ENCODE measurements at places on chromosomes 11 and 22.

DNA sequence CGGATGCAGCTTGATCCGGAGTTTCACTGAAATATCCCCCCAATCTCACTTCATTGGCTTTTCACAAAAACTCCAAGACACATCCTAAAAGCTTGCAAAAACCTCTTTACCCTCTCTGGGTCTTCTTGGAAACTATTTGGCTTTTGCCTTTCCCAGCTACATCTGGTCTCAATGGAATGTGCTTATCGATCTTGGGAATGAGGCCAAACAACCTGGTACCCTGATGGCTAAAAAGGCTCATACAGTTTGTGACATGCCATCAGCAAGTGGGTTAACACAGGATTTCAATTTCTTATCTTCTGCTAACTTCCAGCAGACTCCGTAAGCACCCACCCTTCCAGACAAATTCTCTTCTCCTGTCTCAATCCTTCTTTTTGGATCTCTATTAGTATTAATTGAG is 45.9 kb upstream of the TEAD1 start:
- DNase-seq, result no peak

GRCh38 chr11:65650547-65651338 is 12.0 kb downstream of the RELA start:
- peak; percentile 21 for DNase-seq

GRCh38 chr22:29062286-29062821 is 723 bp upstream of the C22orf31 start:
- peak; percentile 87 for DNase-seq

DNA sequence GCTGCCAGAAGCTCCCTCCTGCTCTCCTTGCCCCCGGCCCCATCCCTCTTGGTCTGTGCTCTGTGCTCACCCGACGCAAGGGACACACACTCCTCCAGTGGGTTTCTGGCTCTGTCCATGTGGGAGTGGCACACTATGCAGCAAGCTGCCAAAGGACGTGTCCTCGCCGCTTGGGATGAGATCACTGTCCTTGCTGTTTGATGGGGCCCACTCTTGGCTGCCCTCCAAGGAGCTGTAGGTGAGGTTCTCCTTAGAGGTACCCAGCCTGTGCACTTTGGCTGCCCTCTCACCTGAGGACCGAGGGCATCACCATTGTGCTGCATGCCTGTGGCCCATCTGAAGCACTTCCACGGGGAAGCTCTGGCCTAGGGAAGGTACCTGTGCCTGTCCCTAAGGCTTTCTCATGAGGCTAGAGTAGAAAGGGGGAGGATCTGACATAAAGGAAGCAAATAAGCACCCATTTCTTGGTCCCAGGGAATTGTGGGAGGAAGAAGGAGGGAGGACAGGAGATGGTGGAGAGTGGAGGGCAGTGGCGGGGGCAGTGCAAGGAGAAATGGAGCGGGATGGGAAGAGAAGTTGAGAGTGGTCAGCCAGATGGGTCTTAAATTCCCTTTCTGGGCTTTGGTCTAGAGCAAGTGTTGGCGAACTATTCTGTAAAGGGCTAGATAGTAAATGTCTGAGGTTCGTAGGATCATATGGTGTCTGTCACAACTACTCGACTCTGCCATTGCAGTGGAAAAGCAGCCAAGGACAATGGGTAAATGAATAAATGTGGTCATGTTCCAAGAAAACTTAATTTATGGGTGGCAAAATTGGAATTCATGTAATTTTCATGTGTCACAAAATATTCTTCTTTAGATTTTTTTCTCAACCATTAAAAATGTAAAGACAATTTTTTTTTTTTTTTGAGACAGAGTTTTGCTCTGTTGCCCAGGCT is 47.0 kb upstream of the AMPD3 start:
- DNase-seq, result no peak

DNA sequence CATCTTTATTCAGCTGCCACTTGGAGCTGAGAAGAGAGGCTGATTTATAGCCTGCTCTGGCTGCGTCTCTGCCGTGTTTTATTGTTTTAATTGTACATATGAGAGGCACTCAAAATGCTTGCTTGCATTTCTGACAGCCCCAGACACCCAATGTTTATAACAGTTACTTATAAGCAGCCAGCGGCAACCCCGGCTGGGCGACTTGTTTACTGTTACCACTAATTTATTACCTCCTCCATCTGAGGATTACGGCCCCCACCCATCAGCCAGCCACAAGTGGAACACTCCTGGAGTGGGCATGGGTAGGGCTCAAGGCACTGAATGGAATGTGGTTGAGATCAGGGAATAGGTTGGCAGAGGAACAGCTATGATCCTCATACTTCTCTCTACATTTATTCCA is 61.2 kb downstream of the CLPB start:
- DNase-seq, result no peak

DNA sequence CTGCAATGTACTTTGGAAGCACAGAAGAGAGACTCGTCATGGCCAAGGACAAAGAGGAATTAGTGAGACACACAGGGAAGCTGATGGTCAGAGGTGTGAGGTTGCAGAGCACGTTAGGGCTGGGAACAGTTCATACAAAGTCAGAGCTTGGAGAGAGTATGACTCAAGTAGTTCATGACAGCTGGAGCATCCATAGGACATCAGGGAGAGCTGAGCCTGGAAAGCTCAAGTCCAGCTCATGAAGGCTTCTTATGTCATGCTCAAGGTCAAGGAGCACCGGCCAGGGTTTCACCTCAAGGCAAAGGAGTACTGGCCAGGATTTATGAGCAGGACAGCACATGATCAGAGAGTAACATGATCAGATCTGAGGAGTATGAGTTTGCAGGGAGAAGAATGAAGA is 64.6 kb upstream of the CHST1 start:
- DNase-seq, result no peak

DNA sequence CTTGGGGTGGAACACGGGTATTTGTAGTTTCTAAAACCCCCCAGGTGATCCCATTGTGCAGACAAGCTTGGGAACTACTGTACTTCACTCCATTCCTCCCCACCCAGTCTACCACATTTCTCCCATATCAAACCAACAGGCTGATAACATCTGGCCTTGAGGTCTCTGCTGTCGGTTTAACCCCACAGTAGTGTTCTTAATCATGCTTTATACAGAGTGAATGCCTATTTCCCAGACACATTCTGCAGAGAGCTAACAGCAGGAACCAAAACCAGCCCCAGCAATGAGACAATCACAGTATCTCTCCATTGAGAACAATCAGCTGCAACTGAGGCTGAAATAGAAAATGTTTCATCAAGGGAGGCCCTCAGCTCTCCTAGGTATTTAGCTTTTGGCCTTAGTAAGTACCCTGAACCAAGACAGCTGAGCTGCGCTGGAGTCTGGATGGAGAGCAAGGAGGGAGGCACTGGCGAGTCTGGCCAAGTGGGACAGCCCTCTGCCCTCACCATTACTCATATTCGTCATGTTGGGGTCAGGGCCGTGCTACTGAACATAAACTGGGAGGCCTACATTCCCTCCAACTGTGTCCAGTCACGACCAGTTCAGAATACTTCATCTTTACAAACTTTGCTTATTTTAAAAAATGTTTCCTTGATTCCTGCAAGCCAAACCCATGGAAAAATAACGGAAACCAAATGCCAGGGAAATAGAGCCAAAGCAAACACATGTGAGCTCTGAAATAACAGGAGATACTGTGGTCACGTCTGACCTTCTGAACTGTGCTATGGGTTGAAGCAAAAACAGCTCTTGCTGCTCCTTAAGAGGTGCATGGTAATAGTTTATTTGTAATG is 81.0 kb downstream of the CCDC34 start:
- peak; percentile 97 for DNase-seq

- peak; percentile 43 for DNase-seq
These were observed 51.0 kb upstream of the CSNK2A3 start for GRCh38 chr11:11403763-11404725.

DNA sequence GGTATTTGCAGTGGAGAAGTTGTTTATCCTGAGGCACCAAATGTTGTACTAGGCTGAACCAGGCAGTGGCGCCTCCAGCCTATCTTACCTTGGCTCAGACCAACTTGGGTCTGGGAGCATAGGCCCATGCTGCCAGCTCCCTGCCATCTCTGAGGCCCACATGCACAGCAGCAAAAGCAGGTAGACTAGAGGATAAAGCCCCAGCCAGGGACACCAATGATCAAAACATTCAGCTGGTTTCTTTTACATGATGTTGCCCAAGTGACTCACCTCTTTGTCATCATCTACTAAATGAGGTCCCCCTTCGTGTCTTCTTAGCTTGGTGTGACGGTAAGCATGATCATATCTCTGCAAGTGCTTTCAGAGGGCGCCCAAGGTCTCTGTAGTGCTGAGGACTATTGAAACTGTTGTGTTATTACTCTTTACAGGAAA is 112.1 kb upstream of the DRD2 start:
- DNase-seq, result no peak

DNA sequence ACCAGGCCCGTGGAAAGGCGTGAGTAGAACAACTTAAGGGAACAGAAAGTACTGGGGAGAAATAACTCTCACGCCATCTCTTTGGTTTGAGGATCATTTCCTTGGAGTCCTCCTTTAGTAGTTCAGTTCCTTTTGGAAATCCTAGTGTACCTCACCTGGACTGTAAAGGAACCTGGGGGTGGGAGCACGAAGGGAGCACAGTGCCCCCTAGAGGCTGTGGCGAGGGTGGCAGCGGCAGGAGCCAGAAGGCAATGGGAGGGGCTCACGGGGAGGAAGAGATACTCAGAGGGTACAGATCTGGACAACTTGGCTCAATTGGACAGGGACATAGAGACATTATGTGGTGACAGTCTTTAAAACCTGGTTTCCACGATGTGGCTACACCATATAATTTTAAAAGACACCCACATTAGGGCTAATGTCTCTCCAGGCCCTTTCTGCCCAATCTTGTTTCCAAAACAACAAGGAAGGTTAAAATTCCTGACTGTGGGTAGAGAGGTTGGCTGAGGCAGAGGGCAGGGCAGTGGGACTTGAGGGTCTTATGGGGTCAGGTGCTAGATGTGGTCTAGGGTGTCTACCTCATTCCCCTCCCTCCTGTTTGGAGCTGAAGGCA is 87.0 kb downstream of the CSNK2A3 start:
- DNase-seq, result peak; percentile 67

- no peak for DNase-seq
These were observed 8.7 kb downstream of the MED19 start for GRCh38 chr11:57703341-57703740.

GRCh38 chr11:31445621-31446020 is 63.8 kb downstream of the IMMP1L start:
- no peak for DNase-seq

GRCh38 chr11:16880184-16880801 is 133.9 kb downstream of the PLEKHA7 start:
- no peak for DNase-seq

DNA sequence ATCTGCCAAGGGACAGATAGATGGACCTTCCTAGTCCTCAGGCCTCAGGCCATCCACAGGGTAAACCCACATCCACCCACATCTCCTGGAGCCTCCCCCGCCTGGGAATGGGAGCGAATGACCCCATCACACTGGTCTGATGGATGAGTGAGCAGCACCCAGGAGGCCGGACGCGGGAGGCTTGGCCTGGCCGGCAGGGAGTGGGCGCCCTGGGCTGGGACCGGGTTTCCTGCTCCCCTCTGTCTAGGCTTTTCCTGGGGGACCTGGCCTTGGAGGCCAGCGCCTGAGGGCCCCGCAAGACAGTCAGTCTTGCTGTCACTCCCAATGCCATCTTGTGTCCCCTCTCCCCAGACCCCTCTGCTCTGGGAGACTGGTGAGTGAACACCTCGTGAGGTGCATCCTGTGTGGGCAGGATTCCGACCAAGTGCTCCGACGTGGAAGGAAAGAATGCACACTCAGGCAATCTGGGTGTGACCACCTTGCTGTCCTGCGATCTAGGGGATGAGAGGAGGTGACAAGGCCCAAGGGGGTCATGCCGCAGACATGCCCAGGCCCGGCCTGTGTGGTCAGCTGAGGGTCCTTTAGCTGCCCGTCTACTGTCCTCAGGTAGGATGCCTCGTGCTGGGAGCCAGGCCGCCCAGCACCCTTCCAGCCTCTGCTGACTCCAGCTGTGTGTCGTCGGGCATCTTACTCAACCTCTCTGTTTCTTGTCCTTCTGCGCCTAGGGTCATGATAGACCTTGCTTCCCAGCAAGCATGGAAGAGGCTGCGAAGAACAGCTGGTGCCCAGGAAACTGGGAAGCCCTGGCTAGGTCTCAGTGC is 26.5 kb upstream of the WNT7B start:
- no peak for DNase-seq

DNA sequence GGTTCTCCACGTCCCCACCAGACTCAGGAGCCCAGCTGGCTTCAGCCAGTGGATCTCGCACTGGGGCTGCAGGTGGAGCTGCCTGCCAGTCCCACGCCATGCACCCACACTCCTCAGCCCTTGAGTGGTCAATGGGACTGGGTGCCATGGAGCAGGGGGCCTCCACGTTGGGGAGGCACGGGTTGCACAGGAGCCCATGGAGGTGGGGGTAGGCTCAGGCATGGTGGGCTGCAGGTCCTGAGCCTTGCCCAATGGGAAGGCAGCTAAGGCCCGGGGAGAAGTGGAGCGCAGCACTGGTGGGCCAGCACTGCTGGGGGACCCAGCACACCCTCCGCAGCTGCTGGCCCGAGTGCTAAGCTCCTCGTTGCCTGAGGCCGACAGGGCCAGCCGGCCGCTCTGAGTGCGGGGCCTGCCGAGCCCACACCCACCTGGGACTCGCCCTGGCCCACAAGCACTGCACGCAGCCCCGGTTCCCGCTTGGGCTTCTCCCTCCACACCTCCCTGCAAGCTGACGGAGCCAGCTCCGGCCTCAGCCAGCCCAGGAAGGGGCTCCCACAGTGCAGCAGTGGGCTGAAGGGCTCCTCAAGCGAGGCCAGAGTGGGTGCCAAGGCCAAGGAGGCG is 258.5 kb upstream of the PDGFD start:
- no peak for DNase-seq

DNA sequence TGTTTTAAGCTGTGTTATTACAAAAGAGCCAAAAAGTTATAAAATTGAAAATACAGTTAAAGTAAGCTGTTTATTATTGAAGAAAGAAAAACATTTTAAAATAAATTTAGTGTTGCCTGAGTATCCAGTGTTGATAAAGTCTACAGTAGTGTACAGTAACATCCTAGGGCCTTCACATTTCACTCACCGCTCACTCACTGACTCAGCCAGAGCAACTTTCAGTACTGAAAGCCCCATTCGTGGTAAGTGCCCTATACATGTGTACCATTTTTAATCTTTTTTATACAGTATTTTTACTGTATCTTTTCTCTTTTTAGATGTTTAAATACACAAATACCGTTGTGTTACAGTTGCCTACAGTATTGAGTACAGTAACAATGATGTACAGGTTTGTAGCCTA is 35.0 kb downstream of the POLD3 start:
- no peak for DNase-seq

- DNase-seq, result no peak
These were observed 8.7 kb downstream of the ANO9 start for GRCh38 chr11:433111-433510.

DNA sequence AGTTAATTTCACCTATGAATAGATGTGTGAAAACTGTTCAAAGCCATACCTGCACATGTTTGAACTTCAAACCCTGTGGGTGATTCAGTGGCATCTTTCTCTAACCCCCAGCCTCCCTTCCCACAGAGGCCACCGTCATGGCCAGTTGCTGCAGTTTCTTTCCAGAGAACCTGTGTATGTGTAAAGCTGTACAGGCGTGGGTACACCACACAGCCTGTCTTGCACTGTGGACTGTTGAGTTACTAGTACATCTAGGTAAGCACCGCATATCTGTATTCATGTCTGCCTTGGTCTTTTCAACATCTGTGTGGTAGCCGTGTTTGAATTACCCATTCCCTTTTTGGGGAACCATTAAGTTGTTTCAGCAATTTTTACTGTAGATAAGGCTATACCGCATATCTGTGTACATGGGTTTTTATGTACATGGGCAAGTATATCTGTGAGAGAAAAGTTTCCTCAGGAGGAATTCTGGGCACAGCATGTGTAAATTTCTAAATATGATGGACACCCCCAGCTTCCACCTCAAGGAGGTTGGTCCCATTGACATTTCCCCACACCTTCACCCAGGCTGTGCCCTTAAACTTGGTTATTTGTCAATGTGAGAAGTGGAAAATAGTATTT is 13.9 kb downstream of the NEAT1 start:
- DNase-seq, result no peak
